ENCODE measurements at places on chromosomes 2 and 18.

- DNase-seq, result peak; percentile 31
These were observed 328.5 kb upstream of the DSEL start for GRCh38 chr18:67845035-67845434.

DNA sequence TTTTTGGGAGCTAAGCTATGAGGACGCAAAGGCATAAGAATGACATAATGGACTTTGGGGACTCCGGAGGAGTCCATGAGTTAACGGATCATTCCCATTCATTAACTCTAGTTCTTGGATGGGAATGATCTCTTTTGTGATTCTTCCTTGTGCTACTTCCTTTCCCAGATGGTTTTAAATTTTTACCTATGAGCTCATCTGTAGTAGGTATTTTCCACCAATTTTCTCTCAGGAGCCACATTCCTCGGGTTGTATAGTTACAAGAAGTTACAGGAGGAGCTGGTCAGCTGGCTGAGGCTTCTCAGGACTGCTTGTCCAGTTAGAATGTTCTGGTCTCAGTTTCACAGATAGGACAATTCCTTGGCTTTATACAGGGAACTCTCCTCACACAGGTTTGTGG, 42.9 kb upstream of the LPIN2 start:
- no peak for DNase-seq

GRCh38 chr2:61426267-61426897, 44.5 kb downstream of the USP34 start:
- peak; percentile 19 for DNase-seq

GRCh38 chr2:153163055-153163454, 315.5 kb downstream of the RPRM start:
- peak; percentile 32 for DNase-seq

GRCh38 chr2:141522048-141522447, 608.8 kb downstream of the LRP1B start:
- DNase-seq, result no peak

DNA sequence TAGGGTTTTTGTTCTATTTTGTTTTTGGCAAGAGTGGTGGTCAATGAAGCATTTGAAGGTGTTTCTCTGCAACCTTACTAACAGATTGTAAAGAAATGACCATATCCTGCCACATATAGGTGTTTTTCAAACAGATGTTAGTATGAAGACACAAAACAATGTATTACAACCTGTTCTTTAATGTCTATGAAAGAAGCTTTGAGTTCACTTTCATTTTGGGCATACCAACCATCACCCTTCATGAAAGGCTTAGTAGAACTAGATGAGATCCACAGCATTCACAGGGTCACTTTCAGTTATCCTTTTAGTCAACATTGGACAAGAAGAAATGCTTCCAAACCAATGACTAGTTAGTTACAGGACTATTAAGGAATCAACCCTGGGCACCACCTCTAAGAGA, 95.1 kb downstream of the EHBP1 start:
- DNase-seq, result no peak

GRCh38 chr2:14524041-14524802, 108.3 kb upstream of the LRATD1 start:
- peak; percentile 80 for DNase-seq

DNA sequence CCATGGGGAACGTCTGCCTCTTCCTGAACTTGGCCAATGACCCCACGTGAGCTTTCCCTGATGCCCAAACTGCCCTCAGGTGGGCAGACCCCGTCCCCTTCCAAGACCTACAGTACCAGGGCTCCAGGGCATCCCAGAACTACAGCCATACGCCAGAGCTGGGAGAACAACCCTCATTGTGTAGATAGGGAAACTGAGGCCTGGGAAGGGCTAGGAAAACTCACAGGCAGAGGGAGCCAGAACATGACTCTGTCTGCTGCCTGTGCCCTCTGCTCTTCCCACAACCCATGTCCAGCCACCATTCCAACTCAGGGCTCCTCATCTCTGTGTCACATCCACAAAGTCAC, 16.8 kb upstream of the ANKRD53 start:
- DNase-seq, result no peak

DNA sequence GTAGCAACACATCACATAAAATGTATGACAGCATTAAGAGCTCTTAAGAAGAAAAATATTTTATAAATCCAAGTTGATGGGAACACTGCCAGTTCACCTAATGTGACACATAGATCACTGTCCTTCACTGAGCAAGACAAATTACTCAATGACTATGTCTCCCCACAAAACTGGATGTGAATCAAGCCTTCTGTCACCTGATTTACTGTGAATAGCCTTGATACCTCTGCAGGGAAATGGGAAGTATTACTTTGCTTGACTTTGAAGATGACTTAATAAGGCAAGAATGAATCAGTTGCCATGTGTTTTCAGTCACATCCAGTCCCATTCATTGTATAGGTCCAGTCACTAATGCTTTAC, 94.6 kb downstream of the NYAP2 start:
- DNase-seq, result peak; percentile 6

DNA sequence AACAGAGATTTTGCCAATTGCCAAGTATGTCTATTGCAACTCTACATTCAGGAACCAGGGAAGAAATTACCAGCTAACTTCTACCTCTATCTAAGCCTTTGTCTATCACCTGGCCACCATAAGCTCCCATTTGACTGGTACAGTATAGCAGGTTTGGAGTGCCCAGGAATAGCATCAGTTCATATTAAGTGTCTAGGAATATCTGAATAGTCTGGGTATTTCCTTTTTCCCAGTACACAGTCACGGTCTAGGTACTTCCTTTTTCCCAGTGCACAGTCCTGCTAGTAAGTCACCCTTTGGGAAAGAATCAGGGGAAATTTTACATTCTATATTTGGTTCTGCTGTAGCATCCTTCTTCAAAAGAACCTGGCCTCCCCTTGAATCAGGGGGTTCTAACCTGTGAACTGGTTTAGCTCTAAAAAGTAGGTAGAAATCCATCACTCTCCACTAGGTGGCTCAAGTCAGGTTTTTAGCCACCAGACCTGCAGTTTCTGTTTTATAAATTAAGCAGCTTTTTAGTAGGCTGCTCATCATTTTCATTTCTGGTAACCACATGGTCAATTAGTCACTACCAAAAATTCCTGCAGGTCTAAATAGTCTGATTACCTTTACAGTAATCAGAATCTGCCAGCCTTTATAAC, 49.3 kb upstream of the DNAJC10 start:
- DNase-seq, result no peak

DNA sequence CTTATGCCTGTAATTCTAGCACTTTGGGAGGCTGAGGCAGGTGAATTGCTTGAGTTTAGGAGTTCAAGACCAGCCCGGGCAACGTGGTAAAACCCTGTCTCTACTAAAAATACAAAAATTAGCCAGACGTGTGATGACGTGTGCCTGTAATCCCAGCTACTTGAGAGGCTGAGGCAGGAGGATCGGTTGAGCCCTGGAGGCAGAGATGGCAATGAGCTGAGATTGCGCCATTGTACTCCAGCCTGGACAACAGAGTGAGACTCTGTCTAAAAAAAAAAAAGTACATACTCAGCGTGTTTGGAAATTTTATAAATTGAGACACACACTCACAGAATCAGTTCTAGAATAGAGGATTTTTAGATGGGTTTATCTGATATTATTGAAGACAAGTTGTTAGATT, 17.1 kb upstream of the GIGYF2 start:
- DNase-seq, result no peak

GRCh38 chr2:144328938-144329337, 191.0 kb downstream of the ZEB2 start:
- DNase-seq, result no peak

GRCh38 chr2:237310515-237311114, 103.3 kb downstream of the COL6A3 start:
- no peak for DNase-seq

DNA sequence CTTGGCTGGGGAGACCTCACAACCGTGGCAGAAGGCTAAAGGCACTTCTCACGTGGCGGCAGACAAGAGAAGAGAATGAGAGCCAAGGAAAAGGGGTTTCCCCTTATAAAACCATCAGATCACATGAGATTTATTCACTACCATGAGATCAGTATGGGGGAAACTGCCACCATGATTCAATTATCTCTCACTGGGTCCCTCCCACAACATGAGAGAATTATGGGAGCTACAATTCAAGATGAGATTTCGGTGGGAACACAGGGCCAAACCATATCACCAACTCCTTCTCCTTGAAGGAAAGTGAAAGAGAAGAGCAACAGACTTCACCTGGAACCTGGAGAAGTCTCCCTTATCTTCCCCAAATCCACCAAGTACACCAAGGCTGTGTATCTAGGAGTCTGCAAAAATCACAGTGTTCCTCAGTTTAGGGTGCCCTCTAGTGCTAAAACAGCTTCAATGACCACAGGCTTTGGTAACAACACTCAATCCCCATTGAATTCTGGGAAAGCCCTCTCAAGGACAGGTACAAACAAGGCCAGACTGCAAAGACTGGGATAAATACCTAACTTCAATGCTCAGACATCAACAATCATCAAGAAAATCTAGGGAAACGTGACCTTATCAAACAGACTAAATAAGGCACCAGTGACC, 148.8 kb upstream of the SRD5A2 start:
- no peak for DNase-seq

GRCh38 chr18:44557616-44558151, 123.0 kb upstream of the SETBP1 start:
- no peak for DNase-seq

- no peak for DNase-seq
These were observed 74.0 kb upstream of the PKDCC start for GRCh38 chr2:41973871-41974270.

- no peak for DNase-seq
These were observed 4.5 kb upstream of the LIMS2 start for GRCh38 chr2:127679680-127680361.

DNA sequence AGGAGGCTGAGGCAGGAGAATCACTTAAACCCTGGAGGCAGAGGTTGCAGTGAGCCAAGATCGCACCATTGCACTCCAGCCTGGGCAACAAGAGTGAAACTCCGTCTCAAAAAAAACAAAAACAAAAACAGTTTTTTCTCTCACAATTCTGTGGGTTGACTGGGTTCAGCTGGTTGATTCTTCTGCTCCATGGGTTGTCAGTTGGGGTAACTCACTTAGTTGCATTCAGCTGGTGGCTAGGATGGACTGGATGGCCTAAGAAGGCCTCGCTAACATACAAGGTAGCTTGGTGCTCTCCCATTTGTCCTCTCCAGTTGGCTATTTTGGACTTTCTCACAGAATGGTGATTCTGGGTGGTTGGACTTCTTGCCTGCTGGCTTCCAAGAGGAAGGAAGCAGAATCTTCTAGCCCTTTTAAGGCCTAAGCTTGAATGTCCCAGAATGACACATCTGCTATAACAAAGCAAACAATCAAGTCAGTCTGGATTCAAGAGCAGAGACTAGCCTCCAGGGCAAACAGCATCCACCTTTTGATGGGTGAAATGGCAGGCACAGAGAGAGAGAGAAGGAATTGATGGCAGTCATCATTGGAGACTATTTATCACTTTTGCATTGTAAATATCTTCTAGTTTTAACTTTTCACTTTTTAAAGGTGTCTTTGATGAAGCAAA, 17.9 kb downstream of the LAMA3 start:
- no peak for DNase-seq

DNA sequence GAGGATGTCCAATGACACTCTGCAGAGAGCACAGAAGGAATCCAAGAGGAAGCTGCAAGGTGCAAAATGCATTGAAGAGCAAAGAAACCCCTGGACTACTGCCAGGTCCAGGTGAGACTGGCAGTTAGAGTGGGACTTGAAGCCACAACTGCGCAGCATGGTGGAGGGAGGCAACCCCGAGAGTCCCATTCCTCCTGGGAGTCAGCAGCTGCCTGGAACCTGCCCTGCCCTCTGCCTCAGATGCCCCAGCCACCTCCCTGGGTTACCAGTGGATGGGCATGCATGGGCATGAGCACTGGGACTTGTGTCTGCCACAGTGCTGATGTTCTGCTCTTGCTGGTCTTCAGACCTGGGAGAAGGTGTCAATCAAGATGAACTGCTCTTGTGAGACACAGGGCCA, 43.2 kb downstream of the ANKMY1 start:
- no peak for DNase-seq

DNA sequence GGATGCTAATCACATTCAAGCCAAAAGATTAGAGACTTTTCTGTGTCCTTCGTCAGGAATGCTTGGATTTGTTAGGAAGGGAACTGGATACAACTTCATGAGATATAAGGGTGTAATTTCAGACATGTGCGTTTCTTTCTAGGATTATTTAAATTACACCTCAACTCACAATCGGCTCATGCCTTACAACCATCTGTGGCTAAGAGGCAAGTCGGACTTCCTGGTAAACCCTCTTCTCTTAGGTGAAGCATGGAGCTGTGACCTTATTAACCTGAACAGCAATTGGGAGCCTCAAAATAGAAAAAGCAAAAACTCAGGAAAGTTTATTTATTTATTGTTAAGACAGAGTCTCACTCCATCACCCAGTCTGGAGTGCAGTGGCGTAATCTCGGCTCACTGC, 61.8 kb downstream of the SEMA4F start:
- DNase-seq, result no peak

DNA sequence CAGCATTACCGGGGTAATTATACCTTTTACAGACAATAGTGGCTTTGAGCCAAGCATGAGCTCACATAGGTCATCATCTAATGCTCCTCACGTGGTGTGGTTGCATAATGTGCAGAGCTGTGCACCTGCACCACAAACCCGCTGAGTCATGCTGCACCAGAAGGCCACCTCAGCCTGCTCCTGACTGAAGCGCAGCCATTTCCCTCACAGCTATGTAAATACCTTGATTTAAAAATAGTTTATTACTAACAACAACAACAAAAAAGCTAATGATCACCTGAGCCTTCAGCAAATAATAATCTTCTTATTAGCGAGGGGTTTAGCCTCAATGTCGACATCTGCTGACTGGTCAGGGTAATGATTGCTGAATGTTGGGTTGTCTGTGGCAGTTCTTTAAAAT, 238.8 kb downstream of the MBD5 start:
- no peak for DNase-seq

- DNase-seq, result peak; percentile 35
These were observed 35.8 kb upstream of the AFF3 start for GRCh38 chr2:100178085-100178788.

GRCh38 chr2:39851651-39852110, 72.6 kb upstream of the THUMPD2 start:
- peak; percentile 72 for DNase-seq

GRCh38 chr2:234075518-234075915, 25.0 kb downstream of the SPP2 start:
- DNase-seq, result no peak

Measured in fibroblast of upper back skin (primary cell).